CD4-positive, CD25-positive, alpha-beta regulatory T cell (primary cell): ENCODE measurements at places on chromosomes 2 and 18. TPM values are rescaled to one million over a fixed set of nuclear protein-coding genes. Genes with fewer than 3 reads are reported as not detected.

- H3K36me3 ChIP-seq, result no peaks in the 10 kb centered on the region
- H3K27ac ChIP-seq, result no peak overlapping the region
- peaks cover 32% of the 10 kb centered on the region for H3K27me3 ChIP-seq
- no peak overlapping the region for H3K4me3 ChIP-seq
- no peak for DNase-seq
Measured at GRCh38 chr2:72920318-72921087, 3.2 kb downstream of the EMX1 start.

GRCh38 chr18:13513481-13513880 is 212.9 kb downstream of the FAM210A start:
- H3K4me3 ChIP-seq, result no peak overlapping the region
- H3K4me1 ChIP-seq, result peaks cover 6% of the 10 kb centered on the region
- H3K27me3 ChIP-seq, result no peaks in the 10 kb centered on the region
- peaks cover 46% of the 10 kb centered on the region for H3K36me3 ChIP-seq

Gene KCNF1
- polyA plus RNA-seq, result not detected

- H3K27me3 ChIP-seq, result no peaks in the 10 kb centered on the region
- H3K36me3 ChIP-seq, result peaks cover 77% of the 10 kb centered on the region
- H3K27ac ChIP-seq, result no peak overlapping the region
- no peak for DNase-seq
- no peaks in the 10 kb centered on the region for H3K4me1 ChIP-seq
Measured at GRCh38 chr2:71389384-71390072, 57.9 kb downstream of the ZNF638 start.

Gene FHOD3
- polyA plus RNA-seq, result not detected

- H3K27ac ChIP-seq, result no peak within 1 kb of the TSS
- H3K4me3 ChIP-seq, result no peak within 1 kb of the TSS
- H3K27me3 ChIP-seq, result peaks cover 9% of the 10 kb centered on the region
- peaks cover 20% of the 10 kb centered on the region for H3K4me1 ChIP-seq
- no peaks in the 10 kb centered on the region for H3K36me3 ChIP-seq
- DNase-seq, result peak; percentile 51
Measured at GRCh38 chr2:240435457-240435947, at the start of gene GPC1. Gene GPC1 (plus strand): TSS chr2:240435663. CDS start chr2:240435919, 256 bp downstream.

Gene ANKRD62
- not detected for polyA plus RNA-seq

DNA sequence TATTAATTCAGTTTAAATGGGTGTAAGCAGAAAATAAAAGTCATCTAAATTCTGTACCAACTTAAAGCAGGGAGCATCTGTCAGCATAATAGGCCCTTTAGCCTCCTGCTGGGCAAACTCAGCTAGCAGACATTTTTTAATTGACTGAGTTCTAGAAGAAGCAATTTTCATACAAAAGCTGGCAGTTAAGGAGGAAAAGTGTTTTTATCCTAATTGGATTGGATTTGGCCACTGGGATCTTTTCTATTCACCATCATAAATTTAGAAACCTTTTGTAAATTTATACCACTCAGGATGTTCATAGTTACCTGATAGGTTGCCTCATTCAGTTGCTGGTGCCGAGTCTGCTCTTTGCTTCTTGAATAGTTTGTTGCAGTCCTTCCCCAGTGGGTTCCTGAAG is 262.7 kb upstream of the FSIP2 start:
- DNase-seq, result no peak
- H3K4me3 ChIP-seq, result no peak overlapping the region
- no peaks in the 10 kb centered on the region for H3K27me3 ChIP-seq
- H3K4me1 ChIP-seq, result no peaks in the 10 kb centered on the region
- H3K36me3 ChIP-seq, result no peaks in the 10 kb centered on the region

DNA sequence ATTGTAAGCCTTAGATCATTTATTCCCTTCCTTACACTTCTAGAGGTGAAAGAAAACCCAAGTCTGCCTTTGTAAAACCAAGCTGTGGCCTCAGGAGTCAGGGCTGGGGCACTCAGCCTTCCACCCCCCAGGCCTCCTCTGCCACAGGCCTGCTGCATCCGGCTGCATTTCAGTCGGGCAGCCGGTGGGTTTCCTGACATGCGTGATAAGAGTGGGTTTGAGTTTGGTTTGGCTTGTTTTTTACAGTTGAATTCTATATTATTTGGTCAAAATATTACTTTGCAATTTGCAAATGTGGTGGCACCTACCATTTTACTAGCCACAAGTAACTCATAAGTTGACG is 42.4 kb downstream of the ADI1 start:
- no peak for DNase-seq
- no peaks in the 10 kb centered on the region for H3K27me3 ChIP-seq
- H3K4me3 ChIP-seq, result no peak overlapping the region
- H3K27ac ChIP-seq, result no peak overlapping the region
- H3K36me3 ChIP-seq, result peaks cover 55% of the 10 kb centered on the region
